Fibroblast of mammary gland (primary cell): ENCODE measurements at places on chromosomes 2 and 18.

- DNase-seq, result no peak
Observed at GRCh38 chr2:208872591-208872990, 466.0 kb downstream of the PTH2R start.

DNA sequence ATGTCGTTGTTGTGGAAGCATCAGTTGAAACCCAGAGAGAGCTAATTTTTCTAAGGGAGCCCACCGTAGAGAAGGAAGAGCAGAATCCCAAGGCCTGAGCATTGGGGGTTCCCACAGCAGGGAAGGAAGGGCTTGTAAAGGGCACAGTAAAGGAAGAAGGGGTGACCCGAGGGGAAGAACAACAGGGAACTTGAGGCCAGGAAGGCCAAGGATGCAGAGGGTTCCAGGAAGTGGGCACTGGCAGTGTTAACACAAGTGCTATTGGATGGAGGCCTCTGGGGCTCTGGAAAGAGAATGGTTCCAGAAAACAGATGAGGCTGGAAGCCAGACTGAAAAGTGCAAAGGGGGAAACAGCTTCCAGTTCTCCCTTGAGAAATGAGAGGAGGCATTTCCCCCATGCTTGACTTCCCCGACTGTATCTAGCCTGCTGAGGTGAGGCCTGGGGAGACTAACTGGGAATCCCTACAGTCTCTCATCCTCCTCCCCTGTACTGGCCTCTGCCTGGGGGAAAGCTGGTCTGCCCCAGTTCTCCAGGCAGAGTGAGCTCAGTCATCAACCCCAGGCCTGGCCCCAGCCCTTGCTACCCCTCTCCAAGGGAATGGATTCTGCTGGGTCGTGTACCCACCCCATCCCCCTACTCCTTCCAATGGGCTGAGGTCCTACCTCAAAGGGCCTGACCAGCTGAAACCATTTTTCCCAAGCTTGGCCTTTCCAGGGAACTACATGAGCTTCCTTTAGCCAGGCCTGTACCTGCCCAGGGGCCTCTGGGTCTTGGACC, 43.2 kb upstream of the MRPL33 start:
- no peak for DNase-seq

GRCh38 chr2:152971685-152972084, 253.3 kb downstream of the ARL6IP6 start:
- DNase-seq, result no peak

DNA sequence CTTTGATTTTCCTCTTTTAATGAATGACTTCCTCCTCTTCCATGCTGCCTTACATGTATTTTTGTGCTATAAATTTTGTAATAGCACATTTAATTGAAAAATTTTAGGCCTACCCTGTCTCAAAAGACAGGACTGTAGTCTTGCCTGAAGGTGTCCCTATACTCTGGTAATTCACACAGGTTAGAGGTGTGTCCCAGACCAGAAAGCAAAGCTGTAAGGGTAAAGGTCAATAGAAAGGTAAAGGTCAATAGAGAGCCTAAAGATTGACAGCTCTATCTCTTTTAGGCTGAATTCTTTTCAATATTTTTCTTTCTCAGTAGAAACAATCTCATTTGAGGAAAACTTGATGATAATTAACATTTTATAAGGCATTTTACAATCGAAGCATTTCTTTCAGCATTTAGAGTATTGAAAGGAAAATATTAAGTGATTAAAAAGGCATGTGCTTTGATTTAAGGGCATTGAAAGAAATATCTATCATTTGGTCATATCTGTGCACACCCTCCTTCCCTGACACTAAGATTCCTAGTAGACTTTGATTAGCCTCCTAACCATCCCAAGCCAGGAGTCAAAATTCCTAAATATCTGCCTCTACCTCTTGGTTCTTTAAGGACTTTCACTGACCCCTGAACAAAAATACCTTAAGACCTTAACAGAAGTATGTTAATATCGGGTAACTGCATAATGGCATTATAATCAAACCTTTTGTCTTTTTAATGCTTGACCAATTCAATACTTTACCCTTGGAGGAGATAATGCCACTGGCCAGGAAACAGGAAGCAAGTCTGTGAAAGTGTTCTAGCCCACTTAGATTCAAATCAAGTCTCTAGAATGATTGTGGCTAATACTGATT, 161.8 kb upstream of the DTNA start:
- DNase-seq, result no peak

DNA sequence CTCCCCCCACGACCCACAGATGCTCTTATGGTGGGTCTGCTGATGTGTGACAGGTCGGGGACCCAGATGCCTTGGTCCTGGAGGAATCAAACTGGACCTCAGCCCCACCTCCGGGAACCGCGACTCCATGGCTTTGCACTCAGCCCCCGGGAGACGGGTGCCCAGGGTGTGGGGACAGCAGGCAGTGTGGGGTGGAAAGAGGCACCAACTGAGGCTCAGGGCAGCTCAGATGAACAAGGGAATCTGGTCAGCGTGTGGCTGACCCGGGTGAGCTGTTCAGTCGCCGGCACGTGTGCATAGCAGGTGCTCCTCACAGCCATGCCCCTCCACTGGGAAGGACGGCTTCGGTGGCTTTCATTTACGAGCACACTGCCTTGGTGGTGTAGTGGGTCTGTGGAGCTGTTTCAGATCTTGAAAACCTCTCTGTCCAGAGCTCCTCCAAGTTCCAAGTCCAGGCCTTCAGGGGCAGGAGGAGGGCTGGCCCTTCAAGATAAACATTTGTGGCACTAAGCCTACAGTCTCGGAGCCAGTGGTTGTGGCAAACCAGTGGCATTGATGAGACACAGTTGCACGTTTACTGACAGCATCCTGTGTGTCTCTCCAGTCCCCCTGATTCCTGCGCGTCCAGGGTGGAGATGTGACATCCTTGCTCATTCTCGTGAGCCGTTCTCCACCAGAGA, 471.2 kb upstream of the HS6ST1 start:
- DNase-seq, result no peak
